ENCODE measurements at places on chromosomes 2 and 18.

DNA sequence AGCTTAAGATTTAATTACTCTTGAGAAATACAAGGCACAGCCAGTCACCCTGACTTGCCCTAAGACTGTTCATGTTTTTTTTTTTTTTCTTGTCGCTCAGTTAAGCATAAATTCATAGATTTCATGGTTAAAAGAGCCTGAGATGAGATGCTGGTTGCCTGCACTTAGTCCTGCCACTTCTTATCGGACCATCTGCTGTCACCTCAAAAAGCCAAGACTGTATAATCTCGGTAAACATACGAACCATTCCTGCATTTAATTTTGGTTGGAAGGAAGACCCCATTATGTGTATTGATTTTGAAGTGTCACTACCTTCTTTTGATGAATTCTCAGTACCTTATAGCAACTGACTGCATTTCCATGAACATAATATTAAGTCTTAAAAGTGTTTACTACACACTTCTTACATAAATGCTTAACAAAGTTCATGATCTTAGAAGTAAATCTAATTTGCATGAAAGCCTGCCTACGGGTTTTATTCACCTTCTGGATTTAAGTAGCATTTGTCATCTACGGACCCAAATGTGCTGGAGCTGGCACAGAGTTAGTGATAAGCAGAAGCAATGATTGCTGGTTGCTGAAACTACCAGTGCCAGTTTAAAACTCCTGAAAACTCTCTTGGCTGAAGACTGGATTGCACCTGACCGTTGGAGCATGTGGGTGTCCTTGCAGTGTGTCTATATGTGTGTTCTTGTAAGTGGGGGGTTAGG lies 843.4 kb downstream of the TMEM182 start:
- no peak for DNase-seq

- no peak for DNase-seq
These were observed 66.9 kb downstream of the COPS7B start for GRCh38 chr2:231853105-231853504.

DNA sequence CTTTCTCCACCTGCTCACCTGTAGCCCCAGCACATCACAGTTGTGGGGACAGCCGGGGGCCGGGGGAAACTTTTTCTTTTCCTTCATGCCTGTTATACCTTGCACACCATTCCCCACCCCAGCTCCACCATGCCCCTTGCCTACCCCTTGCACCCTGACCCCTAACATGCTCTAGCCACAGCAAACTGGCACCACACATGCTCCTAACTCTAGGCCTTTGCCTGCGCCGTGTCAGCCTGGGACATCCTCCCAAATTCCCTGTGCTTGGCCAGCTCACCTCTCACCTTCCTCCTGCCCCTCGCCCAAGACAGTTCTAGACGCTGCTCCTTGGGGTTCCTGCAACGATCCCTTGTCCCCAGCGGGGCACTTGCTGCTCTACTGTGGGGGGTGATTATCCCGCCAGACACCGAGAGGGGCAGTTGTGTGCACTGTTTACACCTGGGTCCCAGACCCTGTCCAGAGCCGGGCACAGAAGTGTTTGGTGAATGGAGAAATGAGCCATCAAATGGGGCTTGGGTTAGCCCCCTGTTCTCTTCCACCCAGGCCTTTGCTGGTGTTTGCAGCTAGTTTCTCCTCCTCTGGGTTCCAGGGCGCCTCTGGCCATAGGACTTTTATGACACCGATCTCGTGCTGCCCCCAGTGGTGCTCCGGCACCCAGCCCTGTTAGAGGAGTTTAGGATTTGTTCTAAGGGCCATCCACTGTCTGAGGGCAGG lies 129.8 kb downstream of the CTIF start:
- no peak for DNase-seq

DNA sequence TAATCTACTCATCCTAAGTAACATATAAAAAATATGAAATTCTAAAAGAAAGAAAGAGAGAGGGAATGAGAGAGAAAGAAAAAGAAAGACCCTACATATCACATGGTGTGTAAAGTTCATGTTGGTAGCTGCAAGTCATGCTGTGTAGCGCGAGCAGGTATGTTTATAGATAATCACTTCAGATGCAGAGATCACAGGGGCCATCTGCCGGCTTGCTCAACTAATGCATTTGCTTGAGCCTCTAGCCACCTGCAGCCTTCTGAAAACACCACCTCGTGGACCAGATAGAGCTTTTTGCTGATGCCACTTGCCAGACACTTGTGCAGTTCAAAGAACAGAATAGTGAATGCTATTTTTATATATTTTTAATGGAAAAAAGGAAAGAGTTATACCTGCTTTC lies 37.6 kb downstream of the CDH7 start:
- DNase-seq = no peak
